DMS 273 treated with DMSO at 0.1 percent for 48 hours (cell line): ENCODE measurements at places on chromosomes 11 and 22.

DNA sequence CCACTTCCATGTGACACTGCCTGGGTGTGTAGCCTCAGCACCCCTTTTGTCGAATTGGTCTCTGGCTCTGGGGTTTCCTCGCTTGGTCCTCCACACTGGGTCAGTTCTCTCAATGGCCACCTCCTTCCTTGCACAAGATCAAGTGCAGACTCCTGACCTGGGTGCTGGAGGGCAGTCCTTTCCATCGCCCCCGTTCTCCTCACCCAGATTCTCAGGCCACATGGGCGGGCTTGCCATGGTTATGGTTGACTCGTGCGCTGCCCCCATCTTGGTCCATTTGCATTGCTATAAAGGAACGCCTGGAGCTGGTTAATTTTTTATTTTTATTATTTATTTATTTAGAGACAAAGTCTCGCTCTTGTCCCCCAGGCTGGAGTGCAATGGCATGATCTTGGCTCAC lies 5.5 kb upstream of the PARVB start:
- DNase-seq = no peak

GRCh38 chr11:132310390-132311375 lies 940.3 kb downstream of the NTM start:
- DNase-seq = no peak

DNA sequence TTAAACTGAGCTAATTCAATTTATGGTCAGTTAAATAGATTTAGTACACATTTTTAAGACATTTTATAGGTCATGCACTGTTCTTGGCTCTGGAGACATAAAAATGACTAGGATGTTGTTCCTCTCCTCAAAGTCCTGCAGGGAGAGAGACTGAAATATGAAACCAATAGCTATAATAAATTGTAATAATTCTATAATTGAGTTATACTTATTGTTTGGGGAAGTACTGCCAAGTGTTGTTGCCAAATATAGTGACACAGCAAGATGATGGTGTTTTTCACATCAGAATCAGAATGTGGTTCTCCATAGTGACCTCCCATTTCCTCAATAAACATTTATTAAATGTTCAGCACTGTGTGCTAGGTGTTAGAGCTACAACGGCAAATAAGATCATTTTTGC lies 470.6 kb downstream of the NTM start:
- DNase-seq = no peak

DNA sequence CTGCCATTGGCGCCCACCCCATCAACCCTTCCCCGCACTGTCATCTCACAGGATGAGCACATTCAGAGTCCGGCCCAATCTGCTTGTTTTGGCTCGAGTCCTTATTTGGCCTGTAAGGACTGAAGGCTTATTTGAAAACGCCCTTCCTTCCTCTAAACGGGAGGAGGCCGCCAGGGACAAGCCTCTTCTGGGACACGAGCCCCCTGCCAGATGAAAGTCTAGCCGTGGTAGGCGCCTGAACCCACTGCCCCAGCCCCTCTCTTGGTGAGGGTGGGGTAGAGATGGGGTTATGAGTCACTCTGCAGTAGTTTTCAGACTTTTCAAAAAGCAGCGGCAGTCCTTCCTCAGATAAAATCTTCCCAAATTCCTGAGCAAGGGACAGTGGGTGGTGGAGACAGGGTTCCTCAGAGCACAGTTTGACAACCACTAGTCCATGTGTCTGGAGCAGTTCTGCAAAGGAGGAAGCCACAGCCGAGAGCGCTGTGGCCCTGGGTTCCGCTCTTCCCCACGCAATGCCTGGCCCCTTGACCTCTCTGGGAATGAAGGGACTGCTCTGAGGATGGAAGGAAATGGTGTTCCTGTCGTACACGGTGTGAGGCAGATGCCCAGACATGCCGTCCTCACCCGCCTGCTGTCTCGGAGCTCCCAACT lies 57.0 kb downstream of the MYH9 start:
- no peak for DNase-seq

GRCh38 chr11:83709434-83709833 lies 423.3 kb upstream of the CCDC90B start:
- DNase-seq = no peak

- DNase-seq = no peak
Measured at GRCh38 chr22:44623771-44624510, 78.1 kb upstream of the PRR5 start.

- DNase-seq = no peak
Measured at GRCh38 chr22:42939941-42940653, 74.9 kb downstream of the PACSIN2 start.

- DNase-seq = no peak
Measured at GRCh38 chr22:45867118-45867905, 109.7 kb downstream of the WNT7B start.

- DNase-seq = no peak
Measured at GRCh38 chr11:64643256-64643881, 52.3 kb downstream of the SLC22A12 start.

DNA sequence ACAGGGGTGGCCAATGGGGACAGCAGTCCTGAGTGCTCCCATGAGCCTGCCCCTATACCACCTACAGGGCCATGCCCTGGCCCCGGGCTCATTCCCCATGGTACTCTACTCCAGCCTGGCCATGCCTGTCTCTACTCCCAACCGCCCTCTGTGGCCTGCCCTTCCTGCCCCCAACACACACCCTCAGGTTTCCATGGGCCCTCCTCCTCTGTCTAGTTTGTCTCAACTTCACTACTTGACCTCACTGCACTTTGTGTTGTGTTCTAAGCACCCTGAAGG lies 26.3 kb upstream of the RASL10A start:
- no peak for DNase-seq

DNA sequence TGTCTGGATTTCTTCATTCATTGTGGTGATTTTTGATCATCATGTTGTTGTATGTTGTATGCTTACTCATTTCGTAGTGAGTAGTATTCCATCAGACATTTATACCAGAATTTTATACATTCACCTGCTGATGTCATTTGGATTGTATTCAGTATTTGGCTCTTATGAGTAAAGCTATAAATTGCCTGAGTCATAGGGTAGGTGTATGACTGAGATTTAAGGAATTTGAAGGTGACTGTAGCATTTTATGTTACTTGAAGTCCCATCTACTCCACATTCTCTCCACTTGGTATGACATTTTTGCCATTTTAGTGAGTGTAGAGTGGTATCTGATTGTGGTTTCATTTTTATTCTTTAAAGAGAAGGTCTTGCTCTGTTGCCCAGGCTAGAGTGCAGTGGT lies 548.2 kb downstream of the TBC1D22A start:
- no peak for DNase-seq

DNA sequence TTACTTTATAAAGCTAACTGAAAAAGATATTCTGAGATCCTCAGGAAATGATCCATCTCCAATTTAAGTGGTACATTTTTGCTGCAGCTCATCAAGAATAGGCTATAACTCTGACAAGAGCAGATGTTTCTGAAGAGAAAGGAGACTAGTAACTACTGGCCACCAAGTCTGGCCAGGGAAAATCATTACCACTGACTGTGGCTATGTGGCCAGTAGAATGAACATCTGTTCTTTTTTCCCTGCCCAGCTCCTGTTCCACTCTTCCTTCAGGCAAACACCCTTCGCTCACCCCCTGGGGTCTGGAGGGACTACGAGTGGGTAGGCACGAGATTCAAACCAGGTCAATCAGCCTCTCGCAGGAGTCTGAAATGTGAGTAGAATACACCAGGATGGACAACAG lies 23.9 kb downstream of the TMEM123 start:
- no peak for DNase-seq

- DNase-seq = no peak
Measured at GRCh38 chr22:44814266-44815098, 62.1 kb downstream of the ARHGAP8 start.

DNA sequence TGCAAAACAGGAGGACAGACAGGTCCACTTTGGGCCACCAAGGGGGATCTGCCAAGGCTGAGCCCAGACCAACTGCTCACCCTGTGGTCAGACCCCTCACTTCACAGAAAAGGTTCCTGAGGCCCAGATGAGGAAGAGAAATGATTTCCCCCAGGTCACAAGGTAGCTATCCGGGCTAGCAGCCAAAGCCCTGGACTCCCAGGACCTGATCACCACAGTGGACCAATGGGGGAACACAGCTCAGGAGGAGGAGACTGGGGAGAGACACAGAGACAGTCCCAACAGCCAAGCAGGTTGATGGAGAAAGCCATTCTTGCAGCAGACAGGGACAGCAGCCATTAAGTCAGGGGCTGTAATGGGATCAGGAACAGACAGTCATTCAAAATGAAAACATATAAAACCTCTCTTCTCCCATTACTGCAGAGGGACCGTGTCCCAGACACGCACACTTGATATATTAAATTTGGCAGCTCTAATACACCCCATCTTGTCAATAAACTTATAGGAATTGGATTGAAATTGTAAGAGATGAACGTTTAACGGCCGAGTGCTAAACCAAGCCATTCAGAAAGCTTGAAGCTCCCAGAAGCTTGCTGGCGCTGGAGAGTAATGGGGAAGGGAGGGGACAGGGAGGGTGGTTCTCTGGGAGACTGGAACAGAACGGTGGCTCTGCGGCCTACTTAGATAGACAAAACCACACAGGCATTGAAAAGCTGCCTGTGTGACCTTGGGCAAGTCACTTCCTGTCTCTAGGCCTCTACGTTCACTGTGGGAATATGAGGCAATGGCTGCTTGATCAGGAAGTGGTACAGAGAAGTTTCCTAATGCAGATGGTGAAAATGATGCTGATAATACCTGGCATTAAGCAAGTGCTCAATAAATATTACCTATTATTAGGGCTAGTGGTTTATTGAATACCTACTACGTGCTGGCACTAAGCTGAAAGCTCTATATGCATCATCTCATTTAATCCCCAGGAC lies 16.0 kb downstream of the ZMAT5 start:
- no peak for DNase-seq

- no peak for DNase-seq
Measured at GRCh38 chr11:115297330-115297729, 206.9 kb downstream of the CADM1 start.
